ENCODE measurements at places on chromosomes 2 and 18. TPM values are rescaled to one million over a fixed set of nuclear protein-coding genes. Genes with fewer than 3 reads are reported as not detected.

- peaks cover 22% of the 10 kb centered on the region for H3K36me3 ChIP-seq
- peak; percentile 51 for DNase-seq
- H3K27me3 ChIP-seq: no peaks in the 10 kb centered on the region
- peak overlapping the region; percentile 38 for H3K27ac ChIP-seq
- H3K4me3 ChIP-seq: no peak overlapping the region
Measured at GRCh38 chr2:72137498-72138010, 10.1 kb downstream of the CYP26B1 start.

The NPC1 gene
- 69.3 TPM for total RNA-seq

- no peaks in the 10 kb centered on the region for H3K36me3 ChIP-seq
- DNase-seq: no peak
- no peak overlapping the region for H3K27ac ChIP-seq
- no peaks in the 10 kb centered on the region for H3K4me1 ChIP-seq
- no peak overlapping the region for H3K4me3 ChIP-seq
- no peaks in the 10 kb centered on the region for H3K27me3 ChIP-seq
Measured at GRCh38 chr2:144559681-144560080, 39.8 kb upstream of the ZEB2 start.

DNA sequence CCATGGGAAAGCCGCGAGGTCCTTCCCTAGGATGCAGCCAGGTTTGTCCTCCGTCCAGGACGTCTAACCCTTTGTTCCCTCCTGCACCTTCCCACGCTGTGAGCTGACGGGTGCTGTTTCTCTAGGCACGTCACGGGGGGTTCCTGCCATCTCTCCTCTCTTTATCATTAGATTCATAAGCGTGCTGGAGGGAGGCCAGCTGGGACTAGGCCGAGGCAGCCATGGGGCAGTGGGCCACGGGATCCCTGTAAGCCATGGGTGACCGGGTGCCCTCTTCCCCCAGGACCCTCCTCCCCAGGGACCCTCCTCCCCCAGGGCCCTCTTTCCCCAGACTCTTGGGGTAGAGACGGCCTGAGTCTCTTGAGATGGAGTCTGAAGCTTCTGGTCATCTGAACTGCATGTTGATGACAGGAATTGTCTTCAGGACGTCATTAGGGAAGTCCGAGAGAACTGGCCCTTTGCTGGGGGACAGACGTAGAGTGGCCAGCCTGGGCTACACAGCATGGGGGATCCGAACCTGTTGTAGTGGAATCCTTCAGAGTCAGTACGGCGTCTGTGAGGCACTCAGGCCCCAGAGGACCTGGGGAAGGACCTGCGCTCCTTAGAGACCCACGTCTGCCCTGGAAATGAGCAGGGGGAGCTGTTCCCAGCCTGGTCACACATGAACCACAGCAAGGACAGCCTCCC lies 108.1 kb downstream of the TPO start:
- no peaks in the 10 kb centered on the region for H3K4me1 ChIP-seq
- H3K27me3 ChIP-seq: no peaks in the 10 kb centered on the region
- H3K4me3 ChIP-seq: no peak overlapping the region
- no peak overlapping the region for H3K27ac ChIP-seq

The NXPH2 gene
- total RNA-seq: not detected

DNA sequence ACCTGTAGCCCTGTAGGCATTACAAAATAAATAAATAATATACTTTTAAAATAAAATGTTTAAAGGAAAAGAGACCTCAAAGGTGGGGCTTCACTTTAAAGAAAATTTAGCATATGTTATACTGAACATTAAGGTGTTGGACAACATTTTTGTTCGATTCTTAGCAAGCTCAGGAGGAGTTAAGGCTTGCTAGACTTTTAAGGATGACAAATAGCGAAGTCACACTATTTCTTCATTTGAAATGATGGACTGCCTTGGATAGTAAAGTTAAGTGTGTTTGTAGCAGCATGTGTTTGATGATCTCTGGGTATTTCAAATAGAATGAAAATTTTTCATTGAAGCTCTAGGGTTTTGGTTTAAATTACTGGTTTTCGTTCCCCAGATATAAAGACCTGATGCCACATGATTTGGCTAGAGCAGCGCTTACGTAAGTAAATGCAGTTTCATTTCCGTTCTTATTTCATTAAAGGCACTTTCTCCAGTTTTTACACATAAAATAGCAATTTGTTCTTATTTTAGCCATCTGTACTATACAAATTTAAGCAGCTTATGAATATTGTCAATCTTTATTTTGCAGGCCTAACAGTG lies 24.9 kb downstream of the HADHB start:
- H3K4me1 ChIP-seq: peaks cover 20% of the 10 kb centered on the region
- H3K27me3 ChIP-seq: no peaks in the 10 kb centered on the region
- DNase-seq: no peak
- H3K36me3 ChIP-seq: no peaks in the 10 kb centered on the region
- H3K27ac ChIP-seq: peak overlapping the region; percentile 67
- H3K4me3 ChIP-seq: no peak overlapping the region

DNA sequence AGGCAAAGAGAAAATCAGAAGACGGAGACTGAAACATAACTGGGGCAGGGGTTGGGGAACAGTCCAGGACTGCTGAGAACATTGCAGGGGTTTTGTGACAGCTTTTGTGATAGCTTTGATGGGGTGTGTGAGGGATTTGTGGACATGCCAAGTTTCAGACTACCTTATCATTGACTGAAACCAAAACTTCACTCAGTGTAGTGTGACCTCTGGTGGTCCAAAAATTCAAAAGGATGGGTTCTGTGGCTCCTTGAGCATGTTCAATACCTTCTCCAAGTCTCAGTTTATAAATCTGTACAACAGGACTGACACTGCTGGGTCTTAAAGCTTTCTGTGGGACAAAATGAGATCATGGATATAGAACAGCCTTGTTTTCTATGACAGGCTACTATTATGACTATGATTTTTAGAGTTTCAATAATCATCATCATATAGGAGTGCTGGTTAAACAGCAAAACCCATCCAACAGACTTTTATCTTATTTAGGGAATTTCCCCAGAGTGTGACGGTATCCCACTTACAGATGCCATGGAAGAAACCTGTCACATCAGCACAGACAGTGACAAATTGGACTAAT lies 259.2 kb upstream of the SLC14A2 start:
- no peak overlapping the region for H3K27ac ChIP-seq
- no peaks in the 10 kb centered on the region for H3K36me3 ChIP-seq
- H3K4me3 ChIP-seq: no peak overlapping the region
- no peak for DNase-seq
- H3K4me1 ChIP-seq: no peaks in the 10 kb centered on the region
- H3K27me3 ChIP-seq: no peaks in the 10 kb centered on the region

GRCh38 chr2:138630164-138630563 lies 128.6 kb downstream of the SPOPL start:
- DNase-seq: no peak
- no peaks in the 10 kb centered on the region for H3K27me3 ChIP-seq
- no peaks in the 10 kb centered on the region for H3K36me3 ChIP-seq
- H3K27ac ChIP-seq: no peak overlapping the region
- H3K4me1 ChIP-seq: no peaks in the 10 kb centered on the region
- no peak overlapping the region for H3K4me3 ChIP-seq

GRCh38 chr2:25009954-25010353 lies 31.9 kb upstream of the EFR3B start:
- no peak for DNase-seq
- H3K4me3 ChIP-seq: no peak overlapping the region
- H3K27ac ChIP-seq: no peak overlapping the region
- no peaks in the 10 kb centered on the region for H3K4me1 ChIP-seq
- H3K36me3 ChIP-seq: no peaks in the 10 kb centered on the region

The STAT4 gene
- 0.39 TPM for total RNA-seq

- no peaks in the 10 kb centered on the region for H3K4me1 ChIP-seq
- no peak overlapping the region for H3K27ac ChIP-seq
- H3K36me3 ChIP-seq: no peaks in the 10 kb centered on the region
- no peak overlapping the region for H3K4me3 ChIP-seq
Measured at GRCh38 chr18:59547581-59548182, 149.5 kb downstream of the CCBE1 start.

The KCNE4 gene
- 8.2 TPM for total RNA-seq

GRCh38 chr2:64383881-64384280 lies 70.1 kb upstream of the LGALSL start:
- no peaks in the 10 kb centered on the region for H3K4me1 ChIP-seq
- H3K27ac ChIP-seq: no peak overlapping the region
- H3K4me3 ChIP-seq: no peak overlapping the region

- H3K27me3 ChIP-seq: no peaks in the 10 kb centered on the region
- no peak overlapping the region for H3K4me3 ChIP-seq
- no peak for DNase-seq
- no peak overlapping the region for H3K27ac ChIP-seq
- no peaks in the 10 kb centered on the region for H3K4me1 ChIP-seq
Measured at GRCh38 chr2:36549165-36549574, 48.8 kb downstream of the FEZ2 start.

- H3K27me3 ChIP-seq: no peaks in the 10 kb centered on the region
- H3K27ac ChIP-seq: peak overlapping the region; percentile 86
- no peaks in the 10 kb centered on the region for H3K4me1 ChIP-seq
Measured at GRCh38 chr2:228768818-228769217, 502.3 kb downstream of the PID1 start.

The C2orf76 gene
- total RNA-seq: 7.8 TPM

- DNase-seq: no peak
- H3K4me1 ChIP-seq: no peaks in the 10 kb centered on the region
- no peaks in the 10 kb centered on the region for H3K27me3 ChIP-seq
- H3K27ac ChIP-seq: no peak overlapping the region
Measured at GRCh38 chr2:184339966-184340365, 258.4 kb upstream of the ZNF804A start.

DNA sequence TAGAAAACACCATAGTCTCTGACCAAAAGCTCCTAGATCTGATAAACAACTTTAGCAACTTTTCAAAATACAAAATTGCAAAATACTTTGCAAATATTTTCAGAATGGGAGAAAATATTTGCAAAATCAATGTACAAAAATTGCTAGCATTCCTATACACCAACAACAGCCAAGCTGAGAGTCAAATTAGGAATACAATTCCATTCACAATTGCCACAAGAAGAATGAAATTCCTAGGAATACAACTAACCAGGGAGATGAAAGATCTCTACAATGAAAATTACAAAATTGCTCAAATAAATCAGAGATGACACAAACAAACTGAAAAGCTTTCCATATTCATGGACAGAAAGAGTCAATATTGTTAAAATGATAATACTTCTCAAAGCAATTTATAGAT lies 327.0 kb upstream of the ZC3H15 start:
- no peak overlapping the region for H3K4me3 ChIP-seq
- no peak for DNase-seq
- no peaks in the 10 kb centered on the region for H3K27me3 ChIP-seq
- no peaks in the 10 kb centered on the region for H3K4me1 ChIP-seq
- H3K36me3 ChIP-seq: no peaks in the 10 kb centered on the region
- H3K27ac ChIP-seq: no peak overlapping the region

- H3K27me3 ChIP-seq: no peaks in the 10 kb centered on the region
- H3K27ac ChIP-seq: no peak overlapping the region
- H3K36me3 ChIP-seq: no peaks in the 10 kb centered on the region
- H3K4me3 ChIP-seq: no peak overlapping the region
- no peaks in the 10 kb centered on the region for H3K4me1 ChIP-seq
- DNase-seq: no peak
Measured at GRCh38 chr2:16080516-16080915, 140.2 kb downstream of the MYCN start.

The UGT1A3 gene
- total RNA-seq: not detected

The ASXL3 gene
- 6.5 TPM for total RNA-seq

The RTP5 gene
- total RNA-seq: not detected

DNA sequence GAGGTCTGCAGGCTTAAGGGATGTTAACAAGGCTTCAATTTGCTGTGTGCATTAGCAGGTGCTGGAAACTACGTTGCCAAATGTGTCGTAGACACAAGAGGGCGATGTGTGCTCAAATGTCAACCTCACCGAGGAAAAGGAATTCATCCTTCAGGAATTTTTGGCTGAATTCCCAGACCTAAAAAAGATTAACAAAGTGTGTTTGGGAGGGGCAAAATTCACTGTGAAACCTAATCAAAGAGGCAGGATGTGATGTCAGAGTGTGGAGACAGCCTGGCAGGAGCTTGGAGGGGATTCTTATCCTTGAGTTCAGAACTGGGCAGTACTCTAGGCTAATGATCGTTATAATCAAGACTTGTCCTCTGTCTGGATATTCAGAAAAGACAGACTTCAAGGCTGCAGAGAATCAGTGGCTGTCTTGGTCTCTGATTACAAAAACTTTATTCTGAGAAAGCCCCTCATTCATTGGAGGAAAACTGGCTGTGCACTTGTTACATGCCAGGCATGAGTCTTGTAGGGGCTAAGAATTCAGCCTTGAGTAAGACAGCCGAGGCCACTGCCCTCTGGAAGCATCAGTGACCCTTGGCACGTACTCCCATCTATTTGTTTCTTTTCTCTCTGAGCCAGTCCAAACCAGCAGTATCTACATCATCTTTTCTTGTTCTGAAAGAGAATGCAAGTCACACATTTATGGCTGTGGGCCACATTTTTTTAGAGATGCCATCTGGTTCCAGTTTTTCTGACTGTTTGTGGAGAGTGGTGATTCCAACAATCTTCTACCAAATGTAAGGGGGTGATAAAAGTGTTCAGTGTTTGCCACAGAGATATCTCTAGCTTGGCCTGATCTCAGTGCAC lies 18.7 kb upstream of the SCYGR1 start:
- H3K4me1 ChIP-seq: peaks cover 9% of the 10 kb centered on the region
- DNase-seq: peak; percentile 50
- H3K27me3 ChIP-seq: no peaks in the 10 kb centered on the region
- no peak overlapping the region for H3K27ac ChIP-seq

The AP1S3 gene
- total RNA-seq: 1.5 TPM

DNA sequence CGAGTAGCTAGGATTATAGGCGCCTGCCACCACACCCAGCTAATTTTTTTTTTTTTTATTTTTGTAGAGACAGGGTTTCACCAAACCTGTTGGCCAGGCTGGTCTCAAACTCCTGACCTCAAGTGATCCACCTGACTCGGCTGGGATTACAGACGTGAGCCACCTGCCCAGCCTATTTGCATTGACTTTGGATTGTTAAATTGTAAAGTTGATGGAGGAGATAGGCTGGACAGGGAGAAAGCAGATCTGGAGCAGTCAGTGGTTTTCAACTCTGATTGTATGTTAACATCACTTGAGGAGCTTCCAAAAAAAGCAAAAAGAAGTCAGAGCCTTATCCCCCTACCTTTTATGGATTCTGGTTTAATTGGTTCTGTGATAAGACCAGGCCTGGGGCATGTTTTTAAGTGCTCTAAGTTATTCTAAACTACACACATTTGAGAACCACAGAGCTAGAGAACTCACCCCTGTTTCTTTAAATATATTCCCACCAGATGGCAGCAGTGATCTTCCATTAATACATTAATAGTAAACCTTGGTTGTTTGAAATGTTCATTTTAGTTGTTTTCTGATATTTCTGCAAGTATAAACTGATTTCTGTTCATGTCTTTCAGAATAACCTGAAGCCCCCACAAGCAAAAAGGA lies 7.5 kb downstream of the C2orf49 start:
- peak; percentile 34 for DNase-seq
- H3K4me1 ChIP-seq: no peaks in the 10 kb centered on the region
- no peak overlapping the region for H3K27ac ChIP-seq
- no peak overlapping the region for H3K4me3 ChIP-seq

The HAAO gene
- total RNA-seq: 5.9 TPM
